ENCODE measurements at places on chromosomes 5 and 9. TPM values are rescaled to one million over a fixed set of nuclear protein-coding genes. Genes with fewer than 3 reads are reported as not detected.
A peak's percentile ranks its signal among the peaks of the same experiment; 100 is the strongest.

The TRIM23 gene
- total RNA-seq, result 21.8 TPM

The NR6A1 gene
- total RNA-seq, result 0.40 TPM

The ITGA2 gene
- total RNA-seq, result 0.28 TPM

The FOXD4 gene
- total RNA-seq, result not detected

The CARD9 gene
- 1.4 TPM for total RNA-seq

DNA sequence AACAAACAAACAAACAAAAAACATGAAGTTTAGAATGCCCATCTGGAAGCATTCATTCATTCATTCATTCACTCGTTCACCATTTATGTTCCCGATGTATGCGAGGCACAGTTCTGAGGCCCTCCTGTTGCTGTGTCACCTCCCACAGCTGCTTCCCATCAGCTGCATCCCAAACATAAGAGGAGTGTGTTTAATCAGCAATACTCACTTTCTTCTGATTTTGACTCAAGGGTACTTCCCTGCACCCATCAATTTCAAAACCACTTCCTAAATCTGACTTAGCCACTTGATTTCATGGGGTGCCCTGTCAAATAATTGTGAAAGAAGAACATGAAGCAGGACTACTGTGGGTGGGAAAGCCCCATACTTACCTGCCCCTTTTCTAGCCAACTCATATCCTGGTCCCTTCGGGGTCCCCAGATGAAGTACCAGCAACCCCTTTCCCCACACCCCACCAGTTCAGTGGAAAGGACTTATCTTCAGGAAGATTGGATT is 128.0 kb upstream of the IL12B start:
- H3K27me3 ChIP-seq, result peaks cover 3% of the 10 kb centered on the region
- no peak overlapping the region for H3K4me3 ChIP-seq
- no peak for DNase-seq
- no peak overlapping the region for H3K27ac ChIP-seq
- H3K4me1 ChIP-seq, result peaks cover 2% of the 10 kb centered on the region
- H3K36me3 ChIP-seq, result no peaks in the 10 kb centered on the region

- H3K27me3 ChIP-seq, result no peaks in the 10 kb centered on the region
- H3K27ac ChIP-seq, result no peak overlapping the region
- no peak overlapping the region for H3K4me3 ChIP-seq
- H3K4me1 ChIP-seq, result peaks cover 29% of the 10 kb centered on the region
Measured at GRCh38 chr9:136629879-136630661, 32.6 kb upstream of the EGFL7 start.

- no peaks in the 10 kb centered on the region for H3K4me1 ChIP-seq
- no peaks in the 10 kb centered on the region for H3K36me3 ChIP-seq
- no peaks in the 10 kb centered on the region for H3K27me3 ChIP-seq
- no peak overlapping the region for H3K27ac ChIP-seq
- DNase-seq, result no peak
Measured at GRCh38 chr9:68629042-68629441, 76.0 kb upstream of the PIP5K1B start.

- H3K4me1 ChIP-seq, result peaks cover 7% of the 10 kb centered on the region
- H3K27ac ChIP-seq, result no peak overlapping the region
- DNase-seq, result no peak
- no peaks in the 10 kb centered on the region for H3K36me3 ChIP-seq
Measured at GRCh38 chr5:178440181-178440580, 150.0 kb downstream of the COL23A1 start.

DNA sequence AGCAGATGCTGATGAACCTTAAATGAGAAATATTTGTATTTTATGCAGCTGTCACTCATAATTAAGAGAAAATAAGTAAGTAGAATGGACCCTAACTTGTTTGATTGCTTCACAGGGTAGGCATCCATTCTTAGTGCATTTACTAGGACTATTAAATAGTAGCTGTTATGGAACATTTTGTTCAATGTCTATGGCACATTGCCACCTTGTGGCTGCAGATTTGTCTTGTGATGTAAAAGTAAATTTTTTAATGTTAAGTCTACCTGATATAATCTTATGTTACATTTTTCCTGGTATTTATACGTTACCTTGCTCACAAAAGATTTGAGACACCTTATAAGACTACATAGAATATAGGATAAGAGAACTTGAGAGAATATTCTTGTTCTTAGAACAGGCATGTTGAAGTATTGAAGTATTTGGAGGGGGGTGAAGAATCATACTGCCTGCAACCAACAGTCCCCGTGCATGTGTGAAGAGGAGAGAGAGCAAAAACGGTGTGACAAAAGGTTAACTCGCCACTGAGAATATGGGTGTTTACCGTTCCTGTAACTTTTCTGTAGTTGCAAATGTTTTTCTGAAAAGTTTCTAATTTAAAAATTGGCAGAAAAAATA is 161.1 kb downstream of the MAST4 start:
- no peak for DNase-seq
- no peaks in the 10 kb centered on the region for H3K36me3 ChIP-seq
- no peak overlapping the region for H3K4me3 ChIP-seq
- no peak overlapping the region for H3K27ac ChIP-seq
- H3K27me3 ChIP-seq, result peaks cover 2% of the 10 kb centered on the region

DNA sequence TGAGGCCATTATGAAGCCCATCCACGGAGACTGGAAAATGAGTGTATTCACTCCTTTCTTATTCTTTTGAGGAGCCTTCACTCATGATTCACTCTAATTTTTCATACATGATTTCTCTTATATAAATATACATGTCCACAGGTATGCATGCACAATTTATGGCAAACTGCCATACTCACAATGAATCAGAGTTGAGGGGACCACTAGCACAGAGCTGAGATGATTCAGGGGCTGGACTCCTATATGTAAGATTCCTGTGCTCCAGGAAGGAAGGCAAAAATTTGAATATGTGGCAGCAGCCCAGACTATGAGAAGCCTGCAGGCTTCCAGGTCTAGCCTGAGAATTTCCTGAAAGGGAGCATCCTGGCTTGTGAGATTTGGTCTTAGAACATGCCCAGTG is 484.6 kb downstream of the PRELID2 start:
- DNase-seq, result no peak
- H3K36me3 ChIP-seq, result no peaks in the 10 kb centered on the region
- H3K4me3 ChIP-seq, result no peak overlapping the region
- no peaks in the 10 kb centered on the region for H3K27me3 ChIP-seq
- no peaks in the 10 kb centered on the region for H3K4me1 ChIP-seq

- peaks cover 19% of the 10 kb centered on the region for H3K4me1 ChIP-seq
- no peaks in the 10 kb centered on the region for H3K27me3 ChIP-seq
- peak overlapping the region; percentile 91 for H3K4me3 ChIP-seq
- DNase-seq, result peak; percentile 63
Measured at GRCh38 chr9:20620650-20621470, 1.4 kb downstream of the MLLT3 start.

Data from T-cell (primary cell).